Activated naive CD4-positive, alpha-beta T cell (primary cell): ENCODE measurements at places on chromosomes 11 and 22.

DNA sequence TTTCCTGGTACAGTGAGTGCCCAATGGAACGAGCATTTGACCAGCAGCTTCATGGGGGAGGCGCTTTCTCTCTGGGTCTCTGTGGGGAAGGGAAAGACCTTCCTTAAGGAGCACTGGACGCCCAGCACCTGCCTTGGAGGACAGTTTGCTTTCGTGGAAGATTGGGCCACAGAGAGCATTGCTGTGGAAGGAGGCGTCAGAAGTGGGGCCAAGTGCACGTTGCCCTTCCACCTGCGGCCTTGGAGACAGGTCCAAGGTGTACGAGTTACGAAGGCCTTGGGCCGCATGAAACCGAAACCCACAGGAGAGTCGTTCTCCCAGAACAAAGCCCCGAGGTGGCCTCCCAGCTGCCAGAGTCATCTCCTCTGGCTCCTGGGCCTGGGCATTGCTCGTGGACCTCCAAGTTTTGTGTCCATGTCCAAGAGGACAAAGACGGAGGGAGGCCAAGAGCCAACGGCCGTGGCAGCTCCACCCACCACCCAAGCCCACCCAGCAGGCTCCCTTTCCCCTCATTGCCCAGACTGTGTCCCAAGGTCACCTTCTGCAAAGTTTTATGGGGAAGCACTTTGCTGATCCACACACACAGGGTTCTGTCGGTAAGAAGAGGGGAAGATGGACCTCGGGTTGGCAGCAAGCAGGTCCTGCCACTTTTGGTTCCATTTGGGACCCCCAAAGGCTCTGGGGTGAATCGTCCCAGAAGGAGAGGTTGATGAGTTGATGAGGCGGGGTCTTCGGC, 5.8 kb upstream of the NLRP6 start:
- DNase-seq = no peak

- no peak for DNase-seq
These were observed 11.2 kb downstream of the CD82 start for GRCh38 chr11:44576656-44577055.

- no peak for DNase-seq
These were observed 10.0 kb upstream of the PEX26 start for GRCh38 chr22:18067548-18068341.

DNA sequence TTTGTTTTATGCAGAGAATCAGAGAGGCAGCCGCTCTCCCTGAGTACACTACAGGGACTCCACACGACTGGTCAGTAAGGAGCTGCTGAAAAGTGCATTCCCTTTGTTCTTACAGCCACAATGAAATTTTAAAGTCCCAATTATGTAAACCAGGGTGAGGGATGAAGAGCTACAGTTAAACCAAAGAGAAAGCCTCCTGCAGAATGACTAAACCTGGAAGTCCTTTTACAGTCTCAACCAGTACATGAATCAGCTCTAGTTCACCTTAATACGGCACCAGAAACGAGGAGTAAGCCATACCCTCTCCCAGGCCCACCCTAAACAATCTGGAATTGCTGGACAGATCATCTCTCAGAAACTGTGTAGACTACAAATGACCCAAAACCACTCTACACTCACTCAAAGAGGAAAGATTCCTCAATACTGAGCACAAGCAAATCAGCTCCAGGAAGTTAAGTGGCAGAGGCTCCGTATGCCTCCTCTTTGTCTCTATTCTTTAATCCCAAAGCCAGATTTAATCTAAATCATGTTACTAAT, 113.1 kb downstream of the RBFOX2 start:
- DNase-seq = no peak

GRCh38 chr22:31083377-31083768, 2.3 kb downstream of the SMTN start:
- DNase-seq = no peak

DNA sequence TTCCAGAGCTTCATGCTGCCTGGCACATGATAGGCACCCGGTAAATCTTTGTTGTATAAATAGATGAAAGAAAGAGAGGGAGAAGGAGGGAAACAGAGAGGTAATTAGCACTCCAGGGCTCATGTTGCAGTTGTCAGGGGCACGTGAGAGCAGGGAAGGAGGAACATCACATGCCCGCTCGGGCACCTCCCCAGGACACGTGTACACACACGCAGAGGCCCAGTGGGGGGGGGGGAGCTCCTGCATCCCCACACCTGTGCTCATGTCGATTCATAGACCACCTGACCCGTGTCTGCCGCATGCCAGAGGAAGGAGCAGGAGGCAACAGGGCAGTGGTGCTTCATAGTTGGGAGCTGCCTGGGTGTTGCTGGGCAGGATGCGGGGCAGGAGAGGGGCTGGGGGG, 37.1 kb upstream of the NNMT start:
- no peak for DNase-seq

DNA sequence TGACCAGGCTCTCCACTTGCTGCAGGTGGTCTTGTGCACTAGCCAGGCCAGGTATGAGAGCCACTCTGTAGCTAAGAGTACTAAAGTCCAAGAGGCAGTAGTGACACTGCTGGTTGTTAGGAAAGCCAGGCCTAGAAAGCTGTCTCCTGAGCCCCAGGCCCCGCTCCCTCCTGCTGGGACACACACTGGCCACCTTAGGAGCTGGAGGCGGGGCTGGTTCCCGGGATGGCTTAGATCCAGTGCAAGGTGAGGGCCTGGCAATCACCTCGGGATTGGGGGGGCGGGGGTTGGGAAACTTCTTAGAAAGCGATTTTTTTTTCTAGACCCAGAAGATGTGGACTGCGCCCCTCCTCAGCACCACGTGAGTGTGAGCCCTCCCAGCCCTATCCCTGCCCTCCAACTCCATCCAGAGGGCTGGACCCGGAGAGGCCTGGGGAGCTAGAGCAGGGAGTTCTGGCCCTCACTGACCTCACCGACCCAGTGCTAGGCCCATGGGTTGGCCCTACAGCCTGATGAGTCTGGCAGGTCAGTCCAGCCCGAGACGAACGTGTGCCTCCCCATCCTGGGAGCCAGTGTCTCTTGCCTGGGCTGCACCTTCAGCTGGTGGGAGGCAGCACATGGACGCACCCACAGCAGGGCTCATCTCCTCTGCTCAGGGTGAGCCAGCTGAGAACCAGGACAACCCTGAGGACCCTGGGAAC, 18.1 kb downstream of the SLC37A2 start:
- DNase-seq = no peak

DNA sequence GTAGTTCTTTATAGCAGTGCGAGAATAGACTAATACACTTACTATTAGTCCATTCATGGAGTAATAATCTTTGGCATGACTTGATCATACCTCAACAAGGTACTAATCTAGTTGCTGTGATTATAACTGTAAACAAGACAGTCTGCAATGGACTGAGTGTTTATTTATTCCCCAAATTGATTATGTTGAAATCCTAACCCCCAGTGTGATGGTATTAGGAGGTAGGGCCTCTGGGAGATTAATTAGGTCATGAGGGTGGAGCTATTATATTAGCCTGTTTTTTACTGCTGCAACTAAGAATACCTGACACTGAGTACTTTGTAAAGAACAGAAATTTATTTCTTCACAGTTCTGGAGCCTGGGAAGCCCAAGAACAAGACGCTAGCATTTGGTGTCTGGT, 30.9 kb upstream of the CSNK2A3 start:
- DNase-seq = no peak

GRCh38 chr22:43851058-43851978, 11.0 kb downstream of the SULT4A1 start:
- no peak for DNase-seq

DNA sequence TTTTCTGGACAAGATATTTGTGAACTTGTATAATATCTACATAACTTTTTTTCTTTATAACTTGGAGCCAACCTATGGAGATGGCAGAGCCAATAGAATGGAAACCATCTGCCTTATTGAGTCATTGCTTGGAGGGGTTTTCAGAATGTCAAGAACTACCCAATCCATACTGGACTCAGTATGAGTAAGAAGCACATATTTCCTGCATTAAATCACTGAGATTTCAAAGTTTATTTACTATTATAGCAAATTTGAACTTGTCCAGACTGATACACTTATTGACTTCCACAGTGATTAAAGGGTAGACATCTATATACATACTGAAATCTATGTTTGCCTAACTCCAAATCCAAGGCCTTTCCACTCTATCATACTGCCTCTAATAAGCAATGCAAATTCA, 704.0 kb downstream of the KCNA4 start:
- DNase-seq = no peak

DNA sequence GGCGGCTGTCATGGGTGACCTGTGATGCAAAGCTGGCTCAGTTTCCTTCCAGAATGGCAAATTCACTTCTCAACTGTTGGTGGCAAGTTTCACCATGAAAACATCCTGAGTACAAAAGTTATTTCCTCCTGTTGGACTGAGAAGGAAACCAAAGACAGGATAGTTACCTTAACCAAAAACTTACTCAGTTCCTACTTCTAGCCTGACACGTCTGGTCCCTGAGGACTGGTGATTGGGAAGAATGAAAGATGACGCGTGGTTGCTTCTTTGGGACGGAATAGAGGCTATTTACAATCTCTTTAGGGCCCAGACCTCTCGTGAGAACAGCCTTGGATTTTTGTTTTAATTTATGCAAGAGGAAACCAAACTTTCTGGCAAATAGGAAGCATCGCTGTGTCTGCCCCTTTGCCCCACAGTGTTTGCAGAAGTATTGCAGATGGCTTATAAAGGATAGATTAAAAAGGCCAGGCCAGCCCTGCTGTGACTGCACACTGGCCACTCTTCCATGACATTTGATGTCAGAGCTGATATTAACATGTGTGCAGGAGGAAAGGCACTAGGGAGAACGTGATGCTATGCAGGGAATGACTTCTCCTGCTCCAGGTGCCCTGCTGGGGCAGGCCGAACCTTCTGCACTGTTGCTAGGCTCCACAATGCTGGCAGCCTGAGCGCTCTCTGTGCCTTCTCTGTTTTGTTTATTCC, 7.6 kb downstream of the VPS26B start:
- DNase-seq = no peak

DNA sequence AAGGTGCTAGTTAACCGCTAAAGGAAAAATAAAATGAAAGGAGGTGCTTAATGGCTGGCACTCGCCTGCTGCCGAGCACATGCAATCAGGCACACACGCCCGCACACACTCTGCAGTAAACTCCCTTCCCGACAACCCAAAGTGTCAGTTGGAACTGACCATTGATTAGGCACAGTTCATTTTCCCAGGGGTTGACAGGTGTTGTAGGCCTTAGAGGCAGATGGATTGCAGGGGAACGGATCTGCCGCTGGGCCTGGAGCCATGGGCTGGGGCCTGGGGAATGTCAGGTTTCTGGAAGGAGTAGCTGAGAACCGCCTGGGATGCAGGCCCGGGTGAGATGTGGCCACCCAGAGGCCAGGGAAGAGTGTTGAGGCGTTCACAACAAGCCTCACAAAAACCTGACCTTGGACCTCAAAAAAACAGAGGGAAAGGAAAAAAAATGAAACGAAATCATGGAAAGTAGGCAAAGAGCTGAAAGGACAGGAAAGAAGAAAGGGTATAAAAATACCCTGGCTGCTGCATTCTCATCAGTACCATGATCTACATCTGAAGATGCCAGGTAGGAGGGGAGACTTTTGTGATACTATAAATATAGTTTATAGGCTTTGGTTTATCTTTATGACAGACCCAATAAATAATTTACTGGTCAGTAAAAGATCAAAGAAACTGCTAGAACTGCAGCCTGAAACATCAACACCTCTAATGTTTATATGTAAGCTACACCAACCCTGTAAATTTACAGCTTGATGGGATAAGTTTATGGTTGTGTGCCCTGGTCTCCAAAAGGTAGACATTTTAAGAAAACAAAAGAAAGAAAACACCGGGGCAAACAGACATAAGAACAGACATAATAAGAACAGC, 313.4 kb downstream of the BUD13 start:
- DNase-seq = no peak

- no peak for DNase-seq
These were observed 46.9 kb downstream of the LUZP2 start for GRCh38 chr11:24543771-24544170.

- no peak for DNase-seq
These were observed 76.7 kb downstream of the FAR1 start for GRCh38 chr11:13745165-13745564.

GRCh38 chr11:27582621-27583020, 76.1 kb upstream of the LIN7C start:
- DNase-seq = no peak

DNA sequence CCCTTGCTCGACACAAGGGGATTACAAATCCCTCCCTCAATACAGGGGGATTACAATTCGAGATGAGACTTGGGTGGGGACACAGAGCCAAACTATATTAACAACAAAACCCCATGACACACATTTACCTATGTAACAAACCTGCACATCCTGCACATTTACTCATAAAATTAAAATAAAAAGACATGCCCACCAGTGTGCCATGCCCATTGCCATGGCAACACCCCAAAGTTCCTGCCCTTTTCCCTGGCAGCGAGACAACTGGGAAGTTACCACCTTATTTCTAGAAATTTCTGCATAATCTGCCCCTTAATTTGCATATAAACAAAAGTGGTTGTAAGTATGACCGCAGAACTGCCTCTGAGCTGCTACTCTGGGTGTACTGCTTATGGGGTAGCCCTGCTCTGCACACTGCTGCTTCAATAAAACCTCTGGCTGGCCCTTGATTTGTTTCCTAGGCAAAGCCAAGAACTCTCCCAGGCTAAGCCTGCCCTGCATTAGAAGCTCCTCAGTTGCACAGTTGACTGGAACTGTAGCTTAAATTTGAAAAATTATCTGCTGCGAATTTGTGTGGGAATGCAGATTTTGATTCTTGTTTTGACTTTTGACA, 8.6 kb upstream of the INCENP start:
- DNase-seq = no peak

DNA sequence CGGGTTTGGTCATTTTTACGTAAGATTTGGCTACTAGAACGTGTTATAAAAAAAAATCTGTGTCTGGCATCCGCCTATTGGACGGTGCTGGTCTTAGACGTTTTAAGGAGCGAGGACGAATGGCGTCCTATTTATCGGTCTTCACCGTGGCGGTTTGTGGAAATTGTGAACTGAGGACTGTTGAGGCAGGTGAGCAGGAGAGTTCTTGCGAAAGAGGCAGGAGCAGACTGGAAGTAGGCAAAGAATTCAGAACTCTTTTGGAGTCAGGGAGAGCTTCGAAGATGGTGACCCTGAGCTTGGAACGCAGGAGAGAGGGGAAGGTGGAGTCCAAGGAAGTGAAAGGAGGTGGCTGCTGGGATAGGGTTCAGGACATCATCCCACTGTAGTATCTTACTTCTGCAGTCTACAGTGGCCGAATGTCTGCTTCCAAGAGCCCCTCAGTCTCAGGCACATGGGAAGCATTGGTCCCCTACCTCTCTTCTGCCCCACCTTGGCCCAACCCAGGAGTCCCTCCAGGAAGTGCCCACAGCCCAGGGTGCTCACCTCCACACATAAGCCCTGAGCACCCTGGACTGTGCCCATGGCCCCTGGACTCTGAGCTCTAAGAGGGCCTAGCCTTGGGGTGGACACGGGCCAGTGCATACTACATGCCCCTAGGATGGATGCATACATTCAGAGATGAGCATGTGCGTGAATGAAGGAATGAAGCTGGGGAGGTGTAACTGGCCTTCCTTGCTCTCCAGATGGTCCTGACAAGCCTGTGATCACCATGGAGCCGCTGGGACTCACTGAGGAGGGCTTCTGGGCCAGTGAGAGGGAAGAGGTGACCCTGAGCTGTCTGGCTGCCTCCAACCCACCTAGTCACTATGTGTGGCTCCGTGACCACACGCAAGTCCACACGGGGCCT, 3.7 kb downstream of the VSIG10L2 start:
- DNase-seq = no peak

GRCh38 chr11:57324154-57324885, 432 bp downstream of the TNKS1BP1 start:
- no peak for DNase-seq
